ENCODE measurements at places on chromosomes 1 and 21.

- H3K27ac ChIP-seq, result no peak overlapping the region
- no peak for DNase-seq
- no peaks in the 10 kb centered on the region for H3K4me1 ChIP-seq
- no peaks in the 10 kb centered on the region for H3K27me3 ChIP-seq
Measured at GRCh38 chr1:233097959-233098580, 147.7 kb downstream of the NTPCR start.

DNA sequence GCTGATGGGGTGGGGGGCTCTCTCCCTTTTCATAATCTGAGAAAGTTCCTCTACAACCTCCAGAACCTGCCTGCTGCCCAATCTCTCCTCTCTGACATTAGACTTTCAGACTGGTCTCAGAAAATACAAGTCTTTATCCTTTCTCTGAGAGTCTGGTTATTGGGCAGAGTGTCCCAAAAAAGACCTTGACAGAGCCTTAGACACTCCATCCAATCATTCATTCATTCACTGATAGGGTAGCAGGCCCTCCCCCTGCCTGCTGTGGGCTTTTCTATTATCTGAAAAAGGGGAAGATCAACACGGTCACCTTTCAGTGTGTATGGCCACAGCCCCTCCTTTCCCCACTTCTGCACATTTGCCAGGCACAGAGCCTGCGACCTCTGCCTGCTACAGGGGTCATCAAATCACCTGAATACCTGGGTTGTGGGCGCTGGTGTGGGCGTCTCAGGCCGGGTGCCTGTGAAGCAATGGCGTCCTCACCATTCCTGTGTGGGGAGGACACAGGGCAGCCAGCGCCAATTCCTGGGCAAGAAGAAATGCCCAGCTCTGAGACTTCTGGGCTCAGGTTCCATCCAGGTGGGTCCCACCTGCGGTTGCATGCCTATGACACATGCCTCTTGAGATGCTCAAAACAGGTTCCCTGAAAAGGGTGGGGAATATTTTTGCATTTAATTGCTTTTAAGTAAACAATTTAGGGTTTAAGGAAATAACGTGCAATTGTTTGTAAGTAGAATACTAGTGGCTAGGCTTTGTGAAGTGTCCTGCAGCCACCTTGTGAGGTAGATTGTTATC is 52.8 kb downstream of the ELK4 start:
- no peak for DNase-seq
- peaks cover 45% of the 10 kb centered on the region for H3K27me3 ChIP-seq
- H3K4me1 ChIP-seq, result peaks cover 8% of the 10 kb centered on the region
- no peak overlapping the region for H3K4me3 ChIP-seq
- no peaks in the 10 kb centered on the region for H3K36me3 ChIP-seq
- no peak overlapping the region for H3K27ac ChIP-seq

GRCh38 chr1:56961426-56961825 is 4.4 kb downstream of the C8B start:
- H3K4me3 ChIP-seq, result no peak overlapping the region
- no peak overlapping the region for H3K27ac ChIP-seq
- no peak for DNase-seq
- H3K27me3 ChIP-seq, result no peaks in the 10 kb centered on the region

DNA sequence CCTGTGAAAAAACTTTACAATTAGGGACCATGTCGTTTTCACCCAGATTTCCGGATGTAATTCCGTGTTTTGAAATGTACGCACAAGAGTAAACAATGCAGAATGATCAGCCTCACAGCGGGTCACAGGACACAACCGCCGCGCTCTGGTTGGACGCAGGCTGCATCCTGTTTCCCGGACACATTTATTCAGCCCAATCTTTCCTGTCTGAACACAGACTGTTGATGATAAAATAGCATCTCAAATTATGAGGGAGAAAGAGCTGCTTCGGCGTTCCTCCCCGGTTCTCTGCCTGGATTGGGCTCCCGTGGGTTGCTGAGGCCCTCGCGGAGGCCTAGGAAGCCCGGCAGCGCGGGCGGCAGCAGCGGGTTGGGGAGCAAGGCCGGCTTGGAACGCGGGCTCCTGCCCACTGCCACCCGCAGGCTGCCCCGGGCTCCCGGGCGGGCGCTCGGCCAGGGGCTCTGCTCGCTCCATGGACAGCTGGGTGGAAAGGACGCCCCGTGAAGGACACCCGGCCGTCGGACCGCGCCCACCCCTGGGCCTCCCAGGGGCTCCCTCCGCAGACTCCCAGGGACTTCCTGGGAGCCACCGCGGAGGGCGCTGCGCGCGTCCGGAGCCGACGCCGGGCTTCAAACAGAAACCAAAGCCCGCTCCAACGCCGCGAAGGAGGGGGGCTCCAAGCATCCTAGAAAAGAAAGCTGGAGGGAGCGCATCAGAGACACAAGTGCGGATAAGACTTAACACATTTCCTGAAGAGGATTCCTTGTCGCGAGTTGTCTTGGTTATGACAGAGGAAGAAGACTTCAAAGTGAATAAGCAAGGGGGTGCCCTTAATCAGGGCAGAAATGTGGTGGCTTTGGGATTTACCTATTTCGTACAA is 122.3 kb downstream of the ESRRG start:
- H3K36me3 ChIP-seq, result no peaks in the 10 kb centered on the region
- H3K27ac ChIP-seq, result no peak overlapping the region
- no peaks in the 10 kb centered on the region for H3K4me1 ChIP-seq
- peak; percentile 54 for DNase-seq
- peaks cover 60% of the 10 kb centered on the region for H3K27me3 ChIP-seq

DNA sequence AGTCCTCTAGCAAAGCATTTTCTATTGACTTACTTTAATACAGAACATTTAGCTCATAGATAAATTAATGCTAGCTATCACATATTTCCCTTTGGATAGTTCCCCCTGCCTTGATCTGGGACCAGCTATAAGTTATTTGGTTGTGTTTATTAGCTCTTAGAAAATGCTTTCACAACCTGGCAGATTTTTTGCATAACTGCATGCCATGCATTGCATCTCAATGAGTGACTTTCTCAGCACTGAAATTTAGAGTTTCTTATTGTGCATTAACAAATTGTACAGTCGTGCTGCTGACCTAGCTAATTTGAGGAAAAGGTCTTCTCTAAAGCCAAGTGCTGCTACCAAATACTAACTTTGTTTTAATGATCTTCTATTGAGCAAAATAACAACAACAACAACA is 164.8 kb downstream of the PLPPR5 start:
- H3K4me1 ChIP-seq, result no peaks in the 10 kb centered on the region
- no peaks in the 10 kb centered on the region for H3K27me3 ChIP-seq
- no peak for DNase-seq

- no peak overlapping the region for H3K4me3 ChIP-seq
- H3K36me3 ChIP-seq, result no peaks in the 10 kb centered on the region
- H3K27ac ChIP-seq, result no peak overlapping the region
- H3K27me3 ChIP-seq, result no peaks in the 10 kb centered on the region
Measured at GRCh38 chr1:244705261-244706234, 52.6 kb downstream of the DESI2 start.

- no peak overlapping the region for H3K27ac ChIP-seq
- DNase-seq, result no peak
- H3K4me1 ChIP-seq, result no peaks in the 10 kb centered on the region
- H3K36me3 ChIP-seq, result no peaks in the 10 kb centered on the region
- no peak overlapping the region for H3K4me3 ChIP-seq
Measured at GRCh38 chr1:71223641-71224340, 143.0 kb upstream of the ZRANB2 start.

DNA sequence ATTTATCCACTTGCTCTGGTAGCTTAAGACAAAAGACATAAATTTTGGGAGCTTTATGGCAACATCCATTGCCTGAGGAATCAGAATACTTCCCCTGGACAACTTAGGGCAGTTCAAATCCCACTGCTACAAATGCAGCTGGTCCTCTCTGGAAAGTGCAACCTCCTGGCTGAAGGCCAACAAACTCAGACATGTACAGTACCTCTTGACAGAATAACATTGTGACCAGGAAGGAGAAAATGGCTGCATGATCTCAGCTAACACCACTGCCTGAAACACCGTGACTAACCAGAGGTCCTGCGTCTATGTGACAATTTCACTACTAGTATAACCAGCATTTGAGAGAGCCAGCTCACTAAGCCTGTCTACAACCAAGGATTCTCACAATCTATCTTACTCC is 218.9 kb downstream of the CRB1 start:
- DNase-seq, result peak; percentile 7
- no peaks in the 10 kb centered on the region for H3K4me1 ChIP-seq
- H3K36me3 ChIP-seq, result no peaks in the 10 kb centered on the region
- H3K4me3 ChIP-seq, result no peak overlapping the region
- H3K27ac ChIP-seq, result no peak overlapping the region

DNA sequence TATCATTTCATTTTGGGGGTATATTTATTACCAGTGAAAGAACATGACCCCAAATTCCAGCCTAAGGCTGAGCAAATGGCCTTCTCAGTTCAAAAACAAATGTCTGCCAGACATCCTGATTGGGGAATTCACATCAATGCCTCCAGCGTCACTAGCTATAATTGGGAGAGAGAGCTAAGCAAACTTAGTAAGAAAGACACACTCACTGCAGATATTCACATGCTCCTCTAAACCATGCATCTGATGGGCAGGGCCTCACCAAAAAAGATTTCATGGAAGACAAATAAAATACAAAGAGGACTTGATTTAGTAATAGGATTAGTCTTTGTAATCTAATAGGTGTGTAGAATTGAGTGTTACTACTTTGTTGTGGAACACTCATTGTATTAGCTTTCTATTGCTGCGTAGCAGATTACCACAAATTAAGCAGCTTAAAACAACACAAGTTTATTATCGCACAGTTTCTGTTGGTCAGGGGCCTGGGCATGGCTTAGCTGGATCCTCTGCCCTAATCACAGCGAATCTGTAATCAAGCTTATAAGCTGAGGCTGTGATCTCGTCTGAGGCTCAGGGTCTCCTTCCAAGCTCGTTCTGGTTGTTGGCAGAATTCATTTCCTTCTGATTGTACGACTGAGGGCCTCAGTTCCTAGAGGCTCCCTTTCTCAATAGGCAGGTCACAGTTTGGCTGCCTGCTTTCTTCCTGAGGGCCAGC is 243.0 kb downstream of the PBX1 start:
- no peaks in the 10 kb centered on the region for H3K27me3 ChIP-seq
- no peaks in the 10 kb centered on the region for H3K36me3 ChIP-seq
- peaks cover 10% of the 10 kb centered on the region for H3K4me1 ChIP-seq
- no peak overlapping the region for H3K27ac ChIP-seq

- H3K4me3 ChIP-seq, result no peak overlapping the region
- peak overlapping the region; percentile 41 for H3K27ac ChIP-seq
- no peak for DNase-seq
- H3K27me3 ChIP-seq, result no peaks in the 10 kb centered on the region
- H3K36me3 ChIP-seq, result no peaks in the 10 kb centered on the region
- peaks cover 22% of the 10 kb centered on the region for H3K4me1 ChIP-seq
Measured at GRCh38 chr1:93576746-93577145, 104.9 kb downstream of the BCAR3 start.

GRCh38 chr1:61752921-61753389 is 10.7 kb downstream of the PATJ start:
- no peak for DNase-seq
- H3K36me3 ChIP-seq, result no peaks in the 10 kb centered on the region
- no peak overlapping the region for H3K27ac ChIP-seq

GRCh38 chr1:8858888-8859706 is 19.4 kb downstream of the ENO1 start:
- no peaks in the 10 kb centered on the region for H3K4me1 ChIP-seq
- peak; percentile 80 for DNase-seq
- no peaks in the 10 kb centered on the region for H3K27me3 ChIP-seq
- H3K27ac ChIP-seq, result no peak overlapping the region
